GDM1 (cell line): ENCODE measurements at places on chromosomes 2 and 18.

- no peak for DNase-seq
Measured at GRCh38 chr2:176138526-176138922, 9.0 kb downstream of the HOXD8 start.

GRCh38 chr2:148582679-148583511 is 61.7 kb upstream of the EPC2 start:
- no peak for DNase-seq

- no peak for DNase-seq
Measured at GRCh38 chr2:36356990-36357846, 1.6 kb downstream of the CRIM1 start.

DNA sequence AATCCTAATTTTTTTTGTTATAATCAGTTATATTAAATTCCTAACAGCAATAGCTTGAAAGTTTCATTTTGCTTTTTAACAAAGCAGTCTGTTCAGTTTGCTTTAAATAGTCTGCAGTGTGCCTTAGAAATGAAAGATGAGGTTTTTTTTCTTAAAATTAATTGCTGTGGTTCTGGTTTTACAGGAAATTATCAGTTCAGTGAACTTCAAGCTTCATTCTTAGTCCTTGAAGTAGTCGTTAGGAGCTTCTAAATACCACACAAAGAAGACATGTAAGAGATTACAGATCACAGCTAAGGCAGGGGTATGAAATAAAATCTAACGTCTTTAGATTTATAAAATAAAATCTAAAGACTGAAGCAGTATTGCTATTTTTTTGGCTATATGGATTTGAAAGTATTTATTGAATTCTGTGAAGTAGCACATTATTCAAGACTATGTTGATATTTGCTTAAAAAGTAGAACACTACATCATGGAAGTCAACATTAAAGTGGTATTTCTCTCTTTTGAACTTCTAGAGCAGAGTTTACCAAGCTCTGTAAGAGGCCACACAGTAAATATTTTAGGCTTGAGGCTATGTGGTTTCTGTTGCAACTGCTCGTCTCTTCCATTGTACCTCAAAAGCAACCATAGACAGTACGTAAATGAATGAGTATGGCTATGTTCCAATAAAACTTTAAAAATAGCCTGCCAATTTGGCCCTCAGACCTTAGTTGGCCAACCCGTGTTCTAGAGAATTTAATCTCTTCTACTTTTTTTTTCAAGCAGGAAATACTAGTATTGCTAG is 81.5 kb upstream of the STON1 start:
- DNase-seq = no peak

DNA sequence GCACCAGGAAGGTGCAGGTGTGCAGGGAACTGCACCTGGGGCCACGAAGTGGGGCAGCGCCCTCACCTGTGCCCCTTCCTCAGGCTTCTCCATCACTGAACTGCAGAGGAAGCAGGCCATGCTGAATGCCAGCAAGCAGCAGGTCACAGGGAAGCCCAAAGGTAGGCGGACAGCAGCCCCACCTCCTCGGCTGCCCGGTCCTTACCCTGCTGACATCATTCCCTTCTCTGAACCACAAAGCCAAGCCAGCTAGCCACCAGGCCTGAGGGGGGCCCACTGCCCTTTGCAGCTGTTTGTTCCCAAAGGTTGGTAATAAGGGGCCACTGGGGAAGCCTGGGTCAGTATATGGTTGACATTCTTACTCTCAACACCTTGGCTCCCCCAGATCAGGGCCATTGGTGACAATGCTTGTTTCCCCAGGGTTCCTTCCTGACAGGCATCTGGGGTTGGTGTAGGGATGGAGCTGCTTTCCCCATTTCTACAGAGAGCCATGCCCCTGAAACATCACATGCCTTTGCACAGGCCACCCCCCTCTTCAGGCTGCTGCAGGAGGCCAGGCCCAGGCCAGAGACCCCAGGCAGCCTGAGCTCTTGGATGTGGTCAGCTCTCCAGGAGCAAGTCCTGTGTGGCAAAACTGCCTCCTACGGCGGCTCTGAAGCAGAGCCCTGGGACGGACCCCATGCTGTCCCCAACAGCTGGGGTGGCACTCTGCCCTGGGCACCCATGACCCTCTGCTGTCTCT is 47.8 kb downstream of the FAM168B start:
- no peak for DNase-seq

- DNase-seq = no peak
Measured at GRCh38 chr2:181228661-181229060, 228.5 kb upstream of the ITGA4 start.
